Cardiac ventricle fibroblast (primary cell): ENCODE measurements at places on chromosomes 5 and 9. TPM values are rescaled to one million over a fixed set of nuclear protein-coding genes. Genes with fewer than 3 reads are reported as not detected.

The RNF180 gene
- total RNA-seq, result 1.9 and 3.0 TPM in 2 replicates

The OGN gene
- 25.6 and 25.9 TPM in 2 replicates for total RNA-seq

The SIT1 gene
- total RNA-seq, result not detected in 2 replicates

The SLC1A3 gene
- 10.6 and 12.3 TPM in 2 replicates for total RNA-seq
